ENCODE measurements at places on chromosomes 11 and 22.

GRCh38 chr11:47591764-47592163, 2.4 kb downstream of the C1QTNF4 start:
- no peak for DNase-seq

DNA sequence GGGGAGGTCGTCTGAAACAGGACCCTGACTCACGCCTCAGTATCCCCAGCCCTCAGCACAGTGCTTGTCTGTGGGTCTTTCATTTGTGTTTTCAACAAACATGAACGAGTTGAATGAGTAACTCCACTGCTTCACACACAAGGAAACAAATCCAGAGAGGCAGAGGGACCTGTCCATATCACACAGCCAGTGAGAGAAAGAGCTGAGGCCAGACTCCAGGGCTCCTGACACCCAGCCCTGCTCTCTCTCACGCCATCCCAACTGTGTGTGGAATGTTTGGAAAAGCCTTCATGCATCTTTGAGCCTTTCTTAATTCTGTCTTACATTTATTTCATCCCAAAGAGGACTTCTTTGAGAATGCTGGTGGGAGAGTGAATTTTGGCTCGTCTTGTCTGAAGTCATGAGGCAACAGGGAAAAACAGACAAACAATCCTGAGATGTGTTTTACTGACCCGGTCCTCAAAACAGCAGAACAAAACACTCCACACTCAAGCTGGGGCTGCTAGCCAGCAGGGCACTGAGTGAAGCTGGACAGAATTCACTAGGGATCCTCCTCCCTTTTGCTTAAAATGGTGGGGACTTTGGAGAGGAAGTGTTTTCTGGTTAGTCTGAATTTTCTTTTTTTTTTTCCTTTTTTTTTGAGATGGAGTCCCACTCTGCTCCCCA, 19.7 kb upstream of the ALG8 start:
- no peak for DNase-seq

DNA sequence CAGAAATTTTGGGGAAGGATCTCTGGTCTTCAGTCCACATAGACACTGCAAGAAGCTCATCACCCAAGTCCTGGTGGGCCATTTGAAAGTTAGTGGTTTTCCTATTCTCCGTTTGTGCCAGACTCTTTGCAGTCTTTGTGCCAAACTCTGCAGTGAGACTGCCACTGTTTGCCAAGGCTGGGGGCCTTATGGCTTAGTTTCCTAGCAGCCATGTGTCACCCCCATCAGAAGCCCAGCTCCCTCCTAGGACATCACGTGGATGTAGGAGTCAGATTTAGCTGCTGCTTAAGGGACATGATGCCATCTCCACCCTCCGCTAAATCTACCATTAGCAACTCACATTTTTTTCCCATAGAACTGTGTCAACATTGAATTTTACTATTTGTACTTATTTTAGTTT, 220.0 kb downstream of the C11orf91 start:
- DNase-seq: no peak

DNA sequence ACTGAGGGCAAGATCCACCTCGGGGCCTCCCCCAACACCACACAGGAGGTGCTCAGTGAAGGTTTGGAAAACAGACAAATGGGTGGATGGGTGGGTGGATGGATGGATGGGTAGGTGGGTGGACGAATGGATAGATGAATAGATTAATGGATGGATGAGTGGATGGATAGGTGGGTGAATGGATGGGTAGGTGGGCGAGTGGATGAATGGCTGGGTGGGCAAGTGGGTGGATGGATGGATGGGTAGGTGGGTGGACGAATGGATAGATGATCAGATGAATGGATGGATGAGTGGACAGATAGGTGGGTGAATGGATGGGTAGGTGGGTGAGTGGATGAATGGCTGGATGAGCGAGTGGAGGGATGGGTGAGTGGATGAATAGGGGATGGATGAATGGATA, 863 bp upstream of the PRR33 start:
- DNase-seq: no peak

DNA sequence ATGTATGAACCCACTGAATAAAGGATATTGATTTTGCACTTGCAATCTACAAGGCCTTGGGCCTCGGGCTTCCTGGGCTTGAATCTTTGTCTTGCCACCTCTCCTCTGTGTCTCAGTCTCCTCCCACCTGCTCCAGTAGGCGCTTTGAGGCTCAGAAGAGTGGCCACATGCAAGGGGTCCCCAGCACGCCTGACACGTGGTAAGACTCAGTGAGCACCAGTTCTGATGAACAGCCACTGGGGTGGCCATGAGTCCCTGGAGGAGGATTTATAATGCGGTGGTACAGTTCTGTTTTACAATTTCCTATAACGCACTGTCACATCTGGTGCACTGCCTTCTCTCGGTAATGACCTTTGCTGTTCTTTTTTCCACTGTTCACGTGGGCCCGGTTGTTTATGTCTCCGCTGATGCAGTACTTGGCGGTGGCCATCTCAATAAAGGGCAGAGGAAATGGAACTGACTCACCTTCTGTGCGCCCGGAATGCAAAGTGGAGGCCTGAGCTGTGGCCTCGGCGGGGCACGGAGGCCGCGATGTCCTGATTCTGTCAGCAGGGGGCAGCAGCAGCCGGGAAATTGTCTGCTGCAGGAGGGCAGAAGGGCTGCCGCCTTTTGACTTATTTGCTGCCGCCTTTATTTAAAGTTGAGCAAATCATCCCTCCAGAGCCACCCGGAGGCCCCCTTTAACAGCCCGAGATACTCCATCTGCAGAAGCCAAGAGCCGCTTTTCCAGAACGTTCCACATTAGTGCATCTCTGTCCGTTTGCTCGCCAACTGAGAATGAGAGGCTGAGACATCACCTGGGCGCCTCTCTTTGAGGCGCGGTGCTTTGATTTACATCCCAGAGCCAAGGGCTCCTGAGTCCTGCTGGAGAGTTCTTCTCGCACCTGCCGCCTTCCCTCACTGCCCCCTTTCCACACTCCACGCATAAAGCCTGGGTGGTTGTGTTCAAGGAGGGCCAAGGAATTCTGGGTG, 6.0 kb upstream of the IFT27 start:
- peak; percentile 72 for DNase-seq

- DNase-seq: no peak
These were observed 298.3 kb downstream of the TBC1D22A start for GRCh38 chr22:47060718-47061117.

DNA sequence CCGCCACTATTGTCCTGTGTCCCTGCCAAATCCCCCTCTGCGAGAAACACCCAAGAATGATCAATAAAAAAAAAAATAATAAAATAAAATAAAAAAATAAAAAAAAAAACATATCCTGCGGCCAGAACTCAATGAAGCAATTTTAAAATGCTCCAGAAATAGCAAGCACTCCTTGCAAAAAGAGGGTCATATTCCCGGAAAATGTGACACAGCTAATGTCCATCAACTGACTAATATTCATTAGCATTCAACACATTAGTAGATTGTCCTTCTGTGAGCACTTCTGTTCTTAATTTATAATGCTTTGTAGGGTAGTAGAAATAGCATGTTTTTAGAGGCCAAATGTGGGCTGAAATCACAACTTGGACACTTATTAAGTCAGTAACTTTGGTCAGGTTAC, 252.3 kb upstream of the SESN3 start:
- DNase-seq: no peak

- peak; percentile 16 for DNase-seq
These were observed at the start of gene AASDHPPT for GRCh38 chr11:106077609-106078455. Gene AASDHPPT (plus strand): TSS chr11:106077662. CDS start chr11:106077711, 49 bp downstream.

- DNase-seq: no peak
These were observed 17.3 kb upstream of the OR6X1 start for GRCh38 chr11:123771664-123772063.

DNA sequence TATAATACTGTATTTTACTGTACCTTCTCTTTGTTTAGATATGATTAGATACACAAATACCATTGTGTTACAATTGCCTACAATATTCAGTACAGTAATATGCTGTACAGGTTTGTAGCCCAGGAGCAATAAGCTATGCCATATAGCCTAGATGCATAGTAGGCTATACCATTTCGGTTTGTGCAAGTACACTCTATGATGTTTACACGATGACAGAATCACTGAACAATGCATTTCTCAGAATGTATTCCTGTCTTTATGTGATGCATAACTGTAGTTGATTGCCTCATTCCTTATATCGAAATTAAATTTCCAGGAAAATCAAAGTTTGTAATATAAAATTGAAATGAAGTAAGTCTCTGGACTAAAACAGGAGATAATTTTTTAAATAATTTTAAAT, 49.3 kb upstream of the OR5P2 start:
- peak; percentile 19 for DNase-seq

GRCh38 chr11:7531011-7531410, 17.2 kb downstream of the PPFIBP2 start:
- no peak for DNase-seq

- no peak for DNase-seq
These were observed 4.7 kb downstream of the HEPHL1 start for GRCh38 chr11:94025690-94026394.

GRCh38 chr11:98455500-98456307, 565.0 kb upstream of the CNTN5 start:
- DNase-seq: no peak

DNA sequence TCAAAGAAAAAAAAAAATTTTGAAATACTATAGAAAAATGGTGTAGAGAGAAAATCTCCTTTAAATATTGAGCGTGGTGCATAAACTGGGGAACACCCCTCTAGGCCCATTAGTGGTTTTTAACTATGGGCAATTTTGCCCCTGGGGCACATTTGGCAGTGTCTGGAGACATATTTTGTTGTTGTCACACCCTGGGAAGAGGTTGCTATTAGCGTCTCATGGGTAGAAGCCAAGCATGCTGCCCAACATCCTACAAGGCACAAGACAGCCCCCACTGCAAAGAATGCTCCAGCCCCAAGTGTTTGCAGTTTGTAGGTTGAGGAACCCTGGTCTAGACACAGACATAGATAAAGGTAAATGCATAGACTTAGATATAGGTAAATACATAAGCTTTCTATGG, 92.6 kb downstream of the KIAA1671 start:
- no peak for DNase-seq

GRCh38 chr11:95968585-95968984, 44.7 kb upstream of the MTMR2 start:
- no peak for DNase-seq

- no peak for DNase-seq
These were observed 21.3 kb downstream of the CASP12 start for GRCh38 chr11:104876861-104877431.

Measured in HS-5 (cell line).